ENCODE measurements at places on chromosomes 6 and 20.

- DNase-seq, result no peak
Measured at GRCh38 chr6:107319906-107320530, 139.3 kb downstream of the PDSS2 start.

DNA sequence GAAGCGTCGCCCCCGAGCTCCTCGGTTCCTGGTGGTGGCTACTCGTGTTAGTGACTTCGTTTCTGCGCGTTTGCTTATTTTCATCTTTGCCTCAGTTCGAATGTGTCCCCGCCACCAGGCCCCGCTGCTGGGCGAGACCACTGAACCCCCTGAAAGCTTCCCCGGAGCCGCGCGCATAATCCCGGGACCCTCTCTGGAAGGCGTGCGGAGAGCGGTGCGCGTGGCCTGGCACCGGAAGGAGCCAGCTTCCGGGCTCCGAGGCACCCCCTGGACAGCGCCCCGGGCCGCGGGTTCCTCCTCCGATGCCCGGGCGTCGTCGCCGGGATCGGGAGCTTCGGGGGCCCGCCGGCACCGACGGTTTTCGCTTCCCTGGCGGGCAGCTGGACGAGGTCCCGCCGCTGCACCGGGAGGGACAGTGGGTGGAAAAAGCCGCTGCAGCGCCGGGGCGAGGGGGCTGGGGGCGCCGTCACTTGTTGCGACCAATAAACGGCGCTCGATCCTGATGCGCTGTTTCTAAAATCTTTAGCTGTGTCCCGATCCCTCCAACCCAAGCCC lies 643 bp upstream of the SLC35D3 start:
- no peak for DNase-seq

- DNase-seq, result peak; percentile 80
Measured at GRCh38 chr20:63955827-63956663, at the start of gene UCKL1. Gene UCKL1 (minus strand): TSS chr20:63956416. CDS start chr20:63956372, 44 bp downstream.

DNA sequence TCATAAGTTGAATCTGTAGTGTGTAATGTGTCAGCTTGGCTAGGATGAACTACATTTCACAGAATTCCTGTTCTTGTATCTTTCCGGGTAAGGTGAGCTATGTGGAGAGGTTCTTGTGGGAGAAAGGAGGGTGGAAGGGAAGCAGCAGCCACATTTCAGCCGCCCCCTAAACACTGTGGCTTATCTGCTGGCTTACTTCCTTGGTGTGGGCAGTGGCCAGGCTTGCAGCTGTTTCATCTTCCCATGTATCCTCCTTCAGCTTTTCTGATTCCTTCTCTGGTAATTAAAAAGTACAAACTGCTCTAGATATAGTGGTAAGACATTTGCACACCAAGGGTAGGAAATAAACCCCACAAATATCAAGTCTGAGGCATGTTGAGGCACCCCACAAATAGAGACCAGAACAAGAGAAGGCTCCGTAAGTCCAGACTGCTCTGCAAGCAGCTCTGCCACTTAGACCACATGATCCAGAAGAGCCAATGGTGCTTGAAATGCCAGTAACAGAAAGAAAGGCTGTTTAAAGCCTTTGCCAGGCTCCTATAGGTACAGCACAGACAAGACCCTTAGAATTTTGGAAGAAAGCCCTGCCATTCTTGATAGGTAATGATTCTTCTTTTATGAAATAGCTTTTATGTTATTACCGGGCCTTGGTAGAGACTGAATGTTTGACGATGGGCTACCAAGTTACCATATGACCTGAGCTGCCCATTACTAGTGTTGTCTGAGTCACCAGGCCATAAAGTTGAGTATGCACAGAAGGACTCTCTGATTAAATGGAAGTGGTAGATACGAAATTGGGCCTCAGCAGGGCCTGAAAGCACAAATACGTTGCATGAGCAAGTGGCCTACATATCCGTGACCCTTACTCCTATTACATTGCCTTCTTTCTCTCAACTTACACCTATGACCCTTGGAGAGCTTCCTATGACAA lies 215.0 kb upstream of the SGK1 start:
- no peak for DNase-seq

DNA sequence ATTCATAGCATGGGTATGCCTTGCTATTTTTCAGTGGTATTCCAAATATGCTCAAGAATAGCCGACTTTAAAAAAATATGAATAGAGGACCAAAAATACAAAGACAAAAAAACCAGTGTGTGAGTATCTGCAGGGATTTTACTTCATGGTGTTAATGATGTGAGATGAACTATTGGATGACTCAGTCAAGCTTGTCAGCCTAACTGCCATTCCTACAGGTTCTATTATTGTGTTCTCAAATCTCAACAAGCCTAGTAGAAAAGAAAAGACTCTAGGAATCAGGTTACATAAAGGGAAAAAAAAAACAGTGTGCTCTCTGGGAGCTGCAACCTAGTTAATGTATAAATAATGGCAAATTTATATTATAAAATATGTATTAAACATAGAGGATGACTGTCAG lies 588.4 kb upstream of the BTBD3 start:
- no peak for DNase-seq

DNA sequence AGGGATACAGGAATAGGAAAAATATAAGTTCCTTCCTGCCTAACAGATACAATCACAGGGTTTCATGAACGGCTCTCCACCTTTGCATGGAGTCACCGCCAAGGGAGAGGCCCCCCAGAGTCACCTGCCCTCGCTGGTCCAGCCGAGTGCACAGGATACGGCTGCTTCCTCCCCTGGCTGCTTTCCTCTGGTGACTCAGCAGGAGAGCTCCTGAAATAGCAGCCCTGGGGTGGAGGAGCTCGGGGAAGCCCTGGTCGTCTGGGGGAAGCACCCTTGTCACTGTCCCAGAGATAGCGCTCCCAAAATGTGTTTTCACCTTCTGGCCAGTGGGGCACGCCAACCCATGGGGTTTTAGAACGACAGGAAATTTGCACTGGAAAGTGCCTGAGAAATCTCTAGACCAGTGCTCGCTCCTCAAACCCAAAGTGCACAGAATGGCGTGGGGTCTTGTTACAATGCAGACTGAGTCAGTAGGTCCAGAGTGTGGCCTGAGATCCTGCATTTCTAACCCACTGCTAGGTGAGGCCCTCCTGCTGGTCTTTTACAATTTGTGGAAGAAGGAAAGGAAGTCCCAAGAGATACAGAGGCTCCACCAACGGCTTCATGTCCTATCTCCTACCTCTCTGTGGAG lies 35.9 kb upstream of the FAM50B start:
- DNase-seq, result peak; percentile 53

DNA sequence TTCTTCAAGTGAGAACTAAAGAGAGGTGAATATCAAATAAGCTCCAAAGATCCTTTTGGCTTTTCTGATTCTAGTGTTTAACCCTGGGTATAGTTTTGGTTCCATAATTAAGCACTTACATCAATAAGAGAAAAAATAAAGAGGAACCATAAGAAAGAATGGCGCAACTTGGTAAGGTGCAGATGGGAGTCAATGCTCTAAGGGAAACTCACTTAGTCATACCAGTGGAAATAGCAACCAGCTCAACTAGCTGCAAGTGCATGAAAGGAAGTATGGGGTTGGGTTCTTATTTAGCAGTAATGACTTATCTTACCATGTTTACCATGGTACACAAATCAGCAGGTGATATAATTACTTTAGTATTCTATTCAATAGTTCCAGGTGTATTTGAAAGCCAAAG lies 296.5 kb upstream of the RUNX2 start:
- DNase-seq, result no peak

DNA sequence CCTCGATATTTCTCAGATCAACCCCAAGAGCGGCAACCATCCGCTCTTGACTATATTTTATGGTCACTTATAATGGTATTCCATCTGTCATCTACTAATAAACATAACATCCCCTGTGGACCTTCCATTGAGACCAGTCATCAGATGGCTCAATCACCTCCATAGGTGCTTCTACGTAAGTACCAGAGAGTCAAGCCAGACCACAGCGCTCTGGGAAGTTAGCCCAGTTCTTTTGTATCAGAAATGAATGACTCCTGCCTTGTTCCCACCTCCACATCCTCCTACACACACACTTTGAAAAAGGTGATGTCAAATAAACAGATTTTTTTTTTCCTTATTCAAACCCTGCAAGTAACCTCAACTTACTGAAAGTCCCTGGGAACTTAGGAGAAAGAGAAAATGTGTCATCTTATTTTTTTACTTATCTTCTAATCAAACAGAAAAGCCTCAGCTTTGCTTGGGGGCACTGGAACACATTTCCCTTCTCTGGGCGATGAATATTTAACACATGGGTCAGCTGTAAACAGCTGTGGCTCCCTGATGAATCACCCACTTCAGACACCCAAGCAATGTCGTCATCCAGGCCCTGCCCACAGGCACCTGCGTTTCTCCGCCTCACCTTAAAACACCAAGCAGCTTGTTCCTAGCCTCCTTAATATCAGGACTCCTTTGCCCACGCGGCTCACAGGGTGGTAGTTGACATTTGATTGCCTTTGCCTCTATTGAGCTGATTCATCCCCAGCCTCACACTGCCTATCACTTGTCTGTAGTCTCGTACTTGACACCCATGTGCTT lies 121.4 kb upstream of the LY86 start:
- peak; percentile 1 for DNase-seq

DNA sequence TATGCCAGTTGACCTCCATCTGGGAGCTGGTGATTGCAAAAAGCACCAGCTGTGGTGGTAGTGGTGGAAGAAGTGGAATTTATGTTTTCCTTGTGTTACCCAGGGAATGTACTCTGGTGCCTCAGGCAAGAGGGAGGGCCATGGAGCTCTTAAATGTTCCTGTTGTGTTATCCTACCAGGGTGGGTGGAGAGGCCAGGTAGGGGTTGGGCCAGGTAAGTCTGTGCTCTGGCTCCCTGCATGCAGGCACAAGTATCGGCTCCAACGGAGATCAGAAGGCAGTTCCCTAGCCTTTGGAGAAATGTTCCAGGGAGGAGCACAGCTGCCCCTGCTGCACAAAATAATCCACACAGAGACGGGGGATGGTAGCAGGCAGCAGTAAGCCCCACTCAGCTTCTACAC lies 419.3 kb upstream of the EYS start:
- DNase-seq, result no peak

- no peak for DNase-seq
Measured at GRCh38 chr20:56776345-56776744, 147.2 kb downstream of the TFAP2C start.

DNA sequence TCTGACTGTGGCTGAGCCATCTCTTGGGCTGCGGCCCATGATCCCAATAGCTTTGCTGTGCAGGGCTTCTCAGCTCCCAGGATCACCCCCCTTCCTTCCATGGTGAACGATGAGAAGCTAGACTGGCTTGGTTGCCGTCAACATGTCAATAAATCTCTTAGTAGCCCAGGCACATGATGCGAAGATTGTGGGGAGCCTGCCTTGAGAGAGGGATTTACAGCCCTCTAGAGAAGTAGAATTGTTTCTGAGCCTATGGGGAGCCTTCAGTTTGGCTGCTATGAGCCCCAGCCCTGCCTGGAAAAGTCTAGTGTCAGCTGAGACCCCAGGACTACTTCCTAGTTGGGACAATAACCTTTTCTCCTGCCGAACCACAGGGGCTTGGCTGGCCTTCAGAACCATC lies 3.3 kb upstream of the PIGT start:
- DNase-seq, result no peak

DNA sequence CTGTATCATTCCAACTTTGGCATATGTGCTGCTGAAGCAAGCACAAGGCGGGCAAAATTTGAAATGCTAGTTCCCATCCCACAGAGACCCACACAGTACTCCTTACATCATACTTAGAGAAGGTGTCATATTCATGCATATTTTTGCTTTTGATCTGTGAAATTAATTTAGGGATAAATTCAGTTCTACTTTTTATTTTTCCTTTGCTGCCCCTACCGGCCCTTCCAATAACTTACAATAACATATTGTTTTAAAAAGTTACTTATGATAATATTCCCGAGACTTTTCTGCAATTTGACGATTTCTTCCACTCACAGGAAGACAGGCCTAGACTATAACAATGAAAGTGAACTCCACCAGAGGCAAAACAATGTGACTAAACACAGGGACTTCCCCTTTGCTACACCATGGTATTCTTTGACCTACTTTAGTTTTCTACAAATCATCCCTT lies 35.0 kb downstream of the SESN1 start:
- peak; percentile 25 for DNase-seq

- DNase-seq, result no peak
Measured at GRCh38 chr6:117771403-117771802, 96.1 kb downstream of the NUS1 start.

GRCh38 chr6:131673184-131673583 lies 28.0 kb downstream of the OR2A4 start:
- DNase-seq, result no peak

GRCh38 chr6:88992741-88993552 lies 29.5 kb upstream of the RNGTT start:
- no peak for DNase-seq

GRCh38 chr6:29501106-29501505 lies 13.3 kb upstream of the MAS1L start:
- DNase-seq, result no peak

GRCh38 chr20:34675561-34675960 lies 1.3 kb downstream of the PIGU start:
- DNase-seq, result no peak

DNA sequence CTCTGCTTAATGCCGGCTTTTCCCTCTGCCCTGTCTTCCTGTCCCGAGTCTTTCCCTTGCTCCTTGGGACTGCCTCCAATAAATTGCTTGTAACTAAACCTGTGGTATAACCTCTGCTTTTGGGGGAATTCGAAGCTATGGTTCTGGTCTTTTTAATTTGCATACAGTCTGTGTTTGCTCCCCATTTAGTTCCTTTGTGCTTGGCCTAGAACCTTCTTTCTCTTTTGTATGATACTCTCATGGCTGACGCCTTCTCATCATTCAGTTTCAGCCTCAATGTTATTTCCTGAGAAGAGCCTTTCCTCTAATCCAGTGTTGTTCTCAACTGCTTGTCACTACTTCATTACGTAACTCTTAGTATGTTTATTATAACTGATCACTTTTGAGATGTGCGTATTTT lies 248.0 kb downstream of the PHF3 start:
- no peak for DNase-seq

- DNase-seq, result no peak
Measured at GRCh38 chr6:53771785-53772624, 22.8 kb upstream of the LRRC1 start.

DNA sequence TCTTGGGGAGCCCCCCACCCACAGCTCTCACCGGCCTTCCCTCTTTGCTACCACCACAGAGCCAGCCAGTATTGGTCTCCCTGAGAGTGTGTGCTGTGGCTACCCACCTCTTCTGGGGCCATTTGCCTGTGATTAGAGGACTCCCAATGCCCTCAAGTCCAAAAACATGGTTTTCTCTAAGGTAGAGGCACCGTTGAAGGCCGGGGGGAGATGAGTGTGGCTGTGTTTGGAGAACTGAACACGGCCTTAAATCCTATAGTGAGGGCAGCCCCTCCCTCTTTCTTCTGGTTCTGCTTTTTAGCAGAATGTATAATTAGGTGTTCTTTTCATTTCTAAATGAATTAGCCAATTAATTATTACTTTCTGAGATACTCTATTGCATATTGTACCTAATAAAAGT lies 2.5 kb downstream of the CCR6 start:
- no peak for DNase-seq

DNA sequence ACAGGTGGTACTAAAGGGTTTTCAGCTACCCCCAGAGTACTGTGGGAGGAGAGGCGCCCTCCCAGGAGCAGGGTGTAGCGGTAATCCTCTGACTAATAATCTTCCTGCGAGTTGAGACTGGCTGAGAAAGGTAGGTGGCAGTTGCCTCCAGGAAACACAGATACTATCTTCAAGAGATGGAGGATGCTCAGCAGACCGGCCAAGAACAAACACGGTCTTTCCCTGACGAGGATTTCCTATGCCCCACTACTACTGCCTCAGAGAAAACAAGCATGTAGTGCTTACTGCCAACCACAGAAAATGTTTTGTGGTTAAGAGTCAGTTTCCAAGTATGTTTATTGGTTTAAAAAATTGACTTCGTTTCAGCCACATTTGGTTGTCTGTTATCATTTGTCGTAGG lies 26.8 kb downstream of the C6orf89 start:
- DNase-seq, result peak; percentile 17
